ENCODE measurements at places on chromosomes 4 and X.

GRCh38 chr4:17168571-17168970 lies 270.1 kb upstream of the LDB2 start:
- DNase-seq: no peak

DNA sequence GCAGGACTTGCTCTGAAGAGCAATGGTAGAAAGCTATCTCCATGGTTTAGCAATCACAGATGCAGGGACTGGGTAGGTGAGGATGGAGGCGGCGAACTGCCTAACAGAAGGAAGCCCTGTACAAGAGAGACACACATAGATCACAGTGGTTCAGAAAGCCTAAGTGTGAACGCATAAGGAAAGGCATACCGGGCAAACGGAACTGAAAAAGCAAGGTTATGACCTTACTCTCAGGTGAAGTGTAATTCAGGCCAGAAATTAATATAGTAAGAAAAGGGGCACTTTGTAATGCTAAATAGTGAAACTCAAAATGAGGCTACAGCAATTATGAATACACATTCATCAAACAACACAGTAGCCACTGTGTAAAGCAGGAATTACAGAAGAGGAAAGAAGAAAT lies 126.6 kb downstream of the PALLD start:
- DNase-seq: no peak

DNA sequence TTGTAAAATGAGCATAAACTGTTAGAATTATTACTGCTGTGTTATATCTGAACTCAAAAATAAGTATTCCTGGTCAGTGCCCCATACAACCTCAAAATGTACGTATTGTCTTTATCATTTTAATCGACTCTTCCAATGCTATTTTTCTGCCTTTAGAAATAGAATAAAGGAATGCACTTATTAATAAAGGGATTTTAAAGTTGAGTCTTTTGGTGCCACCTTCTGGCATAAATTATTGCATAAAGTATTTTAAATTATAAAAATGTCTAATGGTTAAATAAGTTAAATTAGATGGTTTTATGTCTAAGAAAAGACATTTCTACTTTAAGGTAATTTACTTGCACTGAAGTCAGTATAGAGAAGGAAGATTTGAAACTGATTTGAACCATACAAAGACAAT lies 424.0 kb upstream of the NDST4 start:
- DNase-seq: no peak

GRCh38 chrX:41313419-41313818 lies 20.5 kb upstream of the DDX3X start:
- no peak for DNase-seq

GRCh38 chrX:106450405-106450804 lies 161.4 kb upstream of the RADX start:
- DNase-seq: no peak

DNA sequence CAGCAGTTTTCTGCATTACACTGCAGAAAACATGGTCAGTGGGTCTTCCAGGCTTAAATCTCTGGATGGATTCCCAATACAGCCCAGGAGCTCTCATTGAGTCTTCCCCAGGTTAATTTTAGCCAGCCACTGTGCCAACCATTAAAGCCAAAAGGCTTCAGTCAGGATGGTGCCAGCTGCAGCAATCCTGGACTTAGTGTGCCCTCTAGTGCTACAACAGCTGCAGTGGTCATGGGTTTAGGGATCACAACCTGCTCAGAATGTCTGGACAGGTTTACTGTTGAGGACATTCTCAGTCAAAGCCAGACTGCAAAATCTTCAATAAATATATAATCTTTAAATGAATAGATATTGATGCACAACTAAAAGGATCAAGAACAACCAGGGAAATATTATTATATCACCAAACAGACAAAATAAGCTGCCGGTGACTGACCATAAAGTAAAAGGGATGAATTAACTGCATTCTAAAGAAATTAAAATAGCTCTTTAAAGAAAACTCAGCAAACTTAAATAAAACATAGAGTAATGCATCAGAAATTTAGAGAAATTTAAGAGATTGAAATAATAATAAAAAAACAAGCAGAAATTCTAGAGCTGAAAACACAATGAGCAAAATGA lies 639.9 kb downstream of the SPOCK3 start:
- no peak for DNase-seq

DNA sequence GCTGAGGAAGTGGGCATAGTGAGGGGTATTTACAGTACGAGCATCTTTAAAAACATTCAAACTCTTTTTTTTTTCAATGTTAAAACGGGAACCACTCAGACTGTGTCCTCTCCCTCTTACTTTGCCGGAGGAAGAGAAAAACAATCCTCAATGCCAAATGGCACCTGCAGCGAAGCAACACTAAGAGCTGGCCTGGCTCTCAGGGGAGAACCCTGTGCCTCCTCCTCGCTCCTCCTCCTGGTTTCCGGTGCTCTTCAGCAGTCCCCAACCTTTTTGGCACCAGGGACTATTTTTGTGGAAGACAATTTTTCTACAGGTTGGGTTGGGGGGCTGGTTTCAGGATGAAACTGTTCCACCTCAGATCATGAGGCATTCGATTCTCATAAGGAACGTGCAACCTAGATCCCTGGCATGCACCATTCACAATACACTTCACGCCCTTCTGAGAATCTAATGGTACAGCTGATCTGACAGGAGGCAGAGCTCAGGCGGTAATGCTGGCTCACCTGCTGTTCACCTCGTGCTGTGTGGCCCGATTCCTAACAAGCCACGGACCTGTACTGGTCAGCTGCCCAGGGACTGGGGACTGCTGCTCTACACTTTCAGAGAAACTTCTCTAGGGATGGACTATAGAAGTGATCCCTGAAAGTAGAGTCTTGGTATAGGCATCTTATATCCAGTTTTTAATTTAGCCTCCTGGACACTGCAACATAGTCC lies 404.1 kb downstream of the RAPGEF2 start:
- DNase-seq: no peak

- DNase-seq: no peak
Observed at GRCh38 chr4:18057821-18058533, 36.4 kb upstream of the LCORL start.

GRCh38 chr4:89419111-89419695 lies 111.6 kb upstream of the GPRIN3 start:
- no peak for DNase-seq
